Hematopoietic multipotent progenitor cell treated with erythropoietin and hydrocortisone succinate and interleukin-3 and kit ligand, for 15 days (in vitro differentiated cells): ENCODE measurements at places on chromosomes 6 and 20.

GRCh38 chr20:20089018-20089417 is 36.7 kb downstream of the CFAP61 start:
- no peak for DNase-seq

- DNase-seq: no peak
Measured at GRCh38 chr6:41430875-41431274, 95.5 kb downstream of the NCR2 start.

DNA sequence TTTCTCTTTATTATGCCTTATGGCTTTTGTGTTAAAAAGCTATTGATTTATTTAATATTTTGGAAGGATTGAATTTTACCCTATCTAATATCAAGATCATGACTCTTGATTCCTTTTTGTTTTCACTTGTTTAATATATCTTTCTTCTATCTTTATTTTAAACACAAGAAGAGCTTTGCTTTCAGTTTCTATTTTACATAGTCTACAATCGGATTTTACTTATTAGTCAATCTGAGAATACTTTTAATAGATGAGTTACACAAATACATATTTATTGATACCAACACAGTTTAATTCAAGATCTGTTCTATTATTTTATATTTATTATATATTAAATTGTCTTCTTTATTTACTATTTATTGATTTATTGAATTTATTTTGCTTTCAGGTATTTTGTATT is 218.8 kb downstream of the ESR1 start:
- DNase-seq: no peak

DNA sequence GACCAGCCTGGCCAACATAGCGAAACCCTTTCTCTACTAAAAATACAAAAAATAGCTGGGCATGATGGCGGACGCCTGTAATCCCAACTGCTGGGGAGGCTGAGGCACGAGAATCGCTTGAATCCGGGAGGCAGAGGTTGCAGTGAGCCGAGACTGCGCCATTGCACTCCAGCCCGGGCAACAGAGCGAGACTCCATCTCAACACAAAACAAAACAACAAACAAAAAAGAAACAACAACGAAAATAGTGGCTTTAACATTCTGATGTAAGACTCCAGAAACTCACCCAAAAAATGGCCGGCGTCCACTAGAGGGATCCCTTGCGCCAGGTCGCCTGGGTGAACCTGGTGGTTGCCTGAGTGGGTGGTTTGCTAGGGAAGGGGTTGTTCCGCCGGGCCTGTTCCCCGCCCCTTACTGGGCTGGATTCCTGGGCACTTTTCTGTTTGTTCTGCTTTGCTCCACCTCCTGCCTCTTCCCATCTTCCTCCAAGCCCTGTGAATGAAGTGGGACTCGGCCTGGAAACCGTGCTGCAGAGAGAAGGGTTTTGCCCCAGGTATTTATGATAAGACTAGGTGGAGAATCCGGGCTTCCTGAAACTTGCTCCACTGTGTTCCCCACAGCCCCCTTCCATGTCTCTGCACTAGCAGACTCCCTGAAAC is 1.5 kb downstream of the PABPC1L start:
- DNase-seq: peak; percentile 57

- DNase-seq: no peak
Measured at GRCh38 chr20:11882651-11883050, 35.0 kb upstream of the BTBD3 start.

DNA sequence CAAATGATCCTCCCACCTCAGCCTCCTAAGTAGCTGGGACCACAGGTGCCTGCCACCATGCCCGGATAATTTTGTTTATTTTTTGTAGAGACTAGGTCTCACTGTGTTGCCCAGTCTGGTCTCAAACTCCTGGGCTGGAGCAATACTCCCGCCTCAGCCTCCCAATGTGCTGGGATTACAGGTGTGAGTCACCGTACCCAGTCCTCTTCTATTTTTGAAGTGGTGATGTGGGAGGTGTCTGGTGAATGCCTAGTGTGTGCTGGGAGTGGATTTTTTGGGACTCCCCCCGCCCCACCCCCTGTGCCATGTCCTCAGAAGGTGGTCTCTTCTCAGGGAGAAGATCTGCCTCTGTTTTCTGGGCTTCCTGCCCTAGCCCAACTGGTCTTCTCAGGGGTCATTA is 47.9 kb upstream of the CLDN20 start:
- DNase-seq: no peak

DNA sequence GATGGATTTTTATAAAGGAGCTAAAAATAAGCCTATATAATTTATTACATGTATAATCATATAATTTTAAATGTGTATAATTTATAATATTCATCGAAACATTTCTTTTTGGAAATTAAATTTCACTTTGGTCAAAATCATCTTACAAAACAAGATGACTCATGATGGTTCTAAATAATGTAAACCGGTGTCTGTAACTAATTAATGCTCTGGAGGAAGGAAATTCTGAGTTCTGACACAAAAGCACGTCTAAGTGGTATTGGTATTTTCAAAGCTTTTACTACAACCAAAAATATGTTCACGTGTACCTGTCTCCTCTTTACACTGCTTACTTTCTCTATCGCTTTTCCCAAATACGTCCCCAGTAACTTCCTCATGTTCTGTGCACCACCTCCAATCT is 134.1 kb downstream of the MTHFD1L start:
- DNase-seq: no peak

GRCh38 chr20:8876366-8876765 is 192.5 kb upstream of the PLCB4 start:
- DNase-seq: no peak

- DNase-seq: no peak
Measured at GRCh38 chr6:43965628-43966373, 161.5 kb downstream of the MRPL14 start.

DNA sequence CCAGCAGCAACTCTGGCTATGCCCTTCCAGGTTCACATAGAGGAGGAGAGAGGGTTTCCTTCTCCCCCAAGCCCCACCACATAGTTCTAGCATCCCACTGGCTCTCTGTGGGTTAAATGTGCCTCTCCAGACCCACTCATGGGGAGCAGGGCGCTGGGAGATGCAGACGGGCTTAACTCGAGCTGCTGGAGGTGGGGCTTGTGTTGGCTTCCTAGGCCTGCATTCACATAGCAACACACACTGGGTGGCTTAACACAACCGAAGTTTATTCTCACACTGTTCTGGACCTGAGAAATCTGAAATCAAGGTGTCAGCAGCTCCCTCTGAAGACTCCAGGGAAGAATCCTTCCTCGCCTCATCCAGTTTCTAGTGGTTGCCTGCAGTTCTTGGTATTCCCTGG is 33.6 kb downstream of the SLC2A10 start:
- no peak for DNase-seq

DNA sequence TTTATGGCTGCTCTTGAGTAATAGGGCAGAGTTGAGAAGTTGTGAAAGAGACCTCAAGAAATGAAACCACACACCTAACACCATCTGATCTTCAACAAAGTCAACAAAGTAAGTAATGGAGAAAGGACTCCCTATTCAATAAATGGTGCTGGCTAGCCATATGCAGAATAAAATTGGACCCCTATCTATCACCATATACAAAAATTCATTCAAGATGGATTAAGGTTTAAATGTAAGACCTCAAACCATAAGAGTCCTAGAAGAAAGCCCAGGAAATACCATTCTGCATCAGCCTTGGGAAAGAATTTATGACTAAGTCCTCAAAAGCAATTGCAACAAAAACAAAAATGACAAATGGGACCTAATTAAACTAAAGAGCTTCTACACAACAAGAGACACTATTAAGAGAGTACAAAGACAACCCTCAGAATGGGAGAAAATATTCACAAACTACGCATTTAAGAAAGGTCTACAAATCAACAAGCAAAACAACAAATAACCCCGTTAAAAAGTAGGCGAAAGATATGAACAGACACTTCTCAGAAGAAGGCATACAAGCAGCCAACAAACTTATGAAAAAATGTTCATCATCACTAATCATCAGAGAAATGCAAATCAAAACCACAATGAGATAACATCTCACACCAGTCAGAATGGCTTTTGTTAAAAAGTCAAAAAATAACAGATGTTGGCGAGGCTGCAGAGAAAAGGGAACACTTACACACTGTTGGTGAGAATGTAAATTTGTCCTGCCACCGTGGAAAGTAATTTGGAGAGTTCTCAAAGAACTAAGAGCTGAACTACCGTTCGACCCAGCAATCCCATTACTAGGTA is 4.0 kb downstream of the MAP3K5 start:
- DNase-seq: no peak

DNA sequence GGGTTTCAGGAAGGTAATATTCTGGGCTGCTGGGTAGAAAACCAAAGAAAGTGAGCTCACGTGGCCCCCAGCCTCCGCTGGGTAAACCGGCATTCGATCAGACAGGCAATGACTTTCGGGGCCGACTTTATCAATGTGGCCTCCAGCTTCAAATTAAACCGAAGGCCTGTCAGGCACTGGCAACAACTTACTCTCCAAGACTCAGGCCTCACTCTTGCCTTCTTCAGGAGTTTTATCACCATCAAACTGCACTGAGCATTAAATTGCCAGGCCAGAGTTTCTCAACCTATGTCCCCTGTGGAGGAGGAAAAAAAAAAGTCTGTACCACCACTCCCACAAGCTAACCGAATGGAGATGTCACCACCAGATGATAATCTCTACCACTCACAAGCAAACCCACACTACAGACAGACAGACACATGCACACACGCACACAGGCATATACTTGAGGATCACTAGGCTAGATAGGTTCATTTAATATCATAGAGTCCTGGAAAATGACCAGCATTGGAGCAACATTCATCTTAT is 1.1 kb upstream of the MBOAT1 start:
- DNase-seq: peak; percentile 16

GRCh38 chr6:16898640-16899396 is 137.6 kb upstream of the ATXN1 start:
- no peak for DNase-seq

GRCh38 chr20:1185790-1186334 is 1.1 kb upstream of the TMEM74B start:
- DNase-seq: peak; percentile 50
